ENCODE measurements at places on chromosomes 5 and 9.

GRCh38 chr9:131986576-131986975, 93.1 kb downstream of the MED27 start:
- no peak for DNase-seq

DNA sequence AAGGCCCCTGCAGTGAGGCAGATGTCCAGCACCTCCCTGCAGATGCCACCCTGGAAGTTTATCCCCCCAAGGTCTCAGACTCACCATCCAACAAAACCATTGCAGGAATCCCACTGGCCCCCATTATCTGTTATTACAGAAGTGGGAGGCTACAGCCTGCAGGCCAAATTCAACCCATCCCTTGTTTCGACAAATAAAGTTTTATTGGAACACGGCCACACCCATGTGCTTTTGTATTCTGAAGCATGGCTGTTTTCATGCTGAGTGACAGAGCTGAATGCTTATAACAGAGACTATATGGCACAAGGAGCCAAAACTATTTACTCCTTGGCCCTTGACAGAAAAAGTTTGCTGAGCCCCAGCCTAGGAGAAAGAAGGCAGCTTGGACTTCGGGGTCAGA, 428.8 kb downstream of the CDK5RAP2 start:
- no peak for DNase-seq

GRCh38 chr5:91127456-91128081, 255.5 kb downstream of the ARRDC3 start:
- no peak for DNase-seq

- no peak for DNase-seq
Observed at GRCh38 chr9:12640866-12641636, 52.1 kb upstream of the TYRP1 start.

DNA sequence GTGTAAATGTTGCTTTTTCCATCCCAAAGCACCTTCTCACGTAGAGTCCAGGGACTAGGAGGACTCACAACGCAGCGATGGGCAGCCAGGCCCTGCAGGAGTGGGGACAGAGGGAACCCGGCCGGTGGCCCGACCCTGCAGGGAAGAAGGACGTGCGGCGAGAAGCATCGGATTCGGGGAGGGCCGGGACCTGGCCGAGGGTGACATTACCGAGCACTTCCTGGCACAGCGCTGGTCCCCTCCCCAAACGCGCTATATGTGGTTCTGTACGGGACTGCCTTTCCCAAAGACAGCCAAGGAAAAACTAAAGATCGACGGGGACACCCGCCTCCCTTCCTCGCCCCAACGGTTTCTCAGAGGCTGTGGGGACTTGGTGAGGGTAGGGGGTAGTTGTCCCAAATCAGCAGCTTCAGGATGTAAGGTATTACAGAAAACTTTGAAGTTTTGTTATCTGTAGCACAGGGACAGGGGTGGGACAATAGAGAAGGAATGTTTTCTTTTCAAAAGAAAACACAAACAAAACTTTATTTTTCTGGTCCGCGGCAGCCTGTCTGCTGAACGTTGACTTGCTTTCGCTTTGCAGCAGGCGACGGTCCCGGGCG, 887 bp upstream of the MAP3K1 start:
- peak; percentile 21 for DNase-seq

GRCh38 chr5:151168602-151169344, 11.2 kb upstream of the ANXA6 start:
- no peak for DNase-seq

DNA sequence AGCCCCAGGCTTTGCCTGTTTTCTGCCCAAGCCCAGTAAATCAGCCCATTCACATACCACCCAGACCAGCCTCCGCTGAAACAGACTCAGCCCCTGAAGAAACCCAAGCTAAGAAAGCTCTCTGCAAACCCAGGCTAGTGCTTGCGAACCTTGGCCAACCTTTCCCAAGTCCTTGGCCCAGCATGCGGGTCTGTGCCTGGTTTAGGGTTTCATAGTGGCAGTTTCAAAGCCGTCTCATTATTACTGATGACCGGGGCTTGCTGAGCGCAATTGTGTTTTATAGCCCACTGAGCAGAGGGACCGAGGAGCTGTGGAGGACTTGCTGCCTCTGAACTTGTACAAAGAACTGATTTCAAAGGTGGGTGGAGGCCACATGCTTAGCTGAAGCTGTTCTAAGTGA, 584.3 kb downstream of the BNC2 start:
- DNase-seq: no peak
